ENCODE measurements at places on chromosomes 3 and 15.

- DNase-seq: no peak
- no peaks in the 10 kb centered on the region for H3K36me3 ChIP-seq
- no peak overlapping the region for H3K4me3 ChIP-seq
- peaks cover 19% of the 10 kb centered on the region for H3K27me3 ChIP-seq
These were observed 173.6 kb downstream of the UACA start for GRCh38 chr15:70589728-70590127.

GRCh38 chr3:195551381-195551978 is 8.4 kb upstream of the PPP1R2 start:
- no peaks in the 10 kb centered on the region for H3K36me3 ChIP-seq
- H3K4me1 ChIP-seq: peaks cover 18% of the 10 kb centered on the region
- DNase-seq: no peak
- no peaks in the 10 kb centered on the region for H3K27me3 ChIP-seq
- H3K27ac ChIP-seq: no peak overlapping the region

GRCh38 chr3:51681453-51681852 is 10.4 kb downstream of the TEX264 start:
- no peak for DNase-seq
- peaks cover 31% of the 10 kb centered on the region for H3K36me3 ChIP-seq
- H3K4me3 ChIP-seq: no peak overlapping the region
- H3K4me1 ChIP-seq: peaks cover 80% of the 10 kb centered on the region

GRCh38 chr3:15723624-15723884 is 74.2 kb downstream of the ANKRD28 start:
- no peaks in the 10 kb centered on the region for H3K27me3 ChIP-seq
- no peak overlapping the region for H3K27ac ChIP-seq
- peaks cover 42% of the 10 kb centered on the region for H3K36me3 ChIP-seq
- peaks cover 6% of the 10 kb centered on the region for H3K4me1 ChIP-seq

- H3K4me1 ChIP-seq: no peaks in the 10 kb centered on the region
- H3K4me3 ChIP-seq: no peak overlapping the region
- H3K27me3 ChIP-seq: no peaks in the 10 kb centered on the region
These were observed 86.2 kb downstream of the NPAP1 start for GRCh38 chr15:24761704-24762302.

GRCh38 chr3:188171682-188172467 is 17.9 kb downstream of the LPP start:
- H3K27me3 ChIP-seq: no peaks in the 10 kb centered on the region
- H3K4me1 ChIP-seq: peaks cover 7% of the 10 kb centered on the region
- H3K4me3 ChIP-seq: no peak overlapping the region

GRCh38 chr15:56959318-56959648 is 40.8 kb downstream of the TCF12 start:
- H3K27me3 ChIP-seq: no peaks in the 10 kb centered on the region
- no peak overlapping the region for H3K27ac ChIP-seq
- no peaks in the 10 kb centered on the region for H3K36me3 ChIP-seq
- peaks cover 8% of the 10 kb centered on the region for H3K4me1 ChIP-seq
- DNase-seq: no peak

DNA sequence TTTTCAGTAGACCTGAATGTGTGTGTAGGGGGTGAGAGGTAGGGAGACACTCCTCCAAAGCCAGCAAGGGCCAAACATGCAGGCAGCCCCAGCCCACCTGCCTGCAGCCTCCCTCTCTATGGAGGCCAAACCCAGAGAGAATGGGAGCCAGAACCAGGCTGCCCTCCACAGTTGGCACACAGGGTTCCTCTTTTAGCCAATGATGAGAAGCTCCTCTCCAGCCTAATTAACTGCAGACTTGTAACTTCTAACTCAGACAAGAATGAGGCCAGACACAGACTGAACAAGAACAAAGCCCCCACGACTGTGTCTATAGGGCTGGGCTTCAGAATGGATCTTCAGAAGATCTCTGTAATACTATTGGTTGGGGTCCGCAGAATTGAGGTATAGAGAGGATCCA is 12.3 kb upstream of the TLE3 start:
- H3K4me3 ChIP-seq: no peak overlapping the region
- DNase-seq: no peak
- H3K27me3 ChIP-seq: no peaks in the 10 kb centered on the region
- peaks cover 20% of the 10 kb centered on the region for H3K4me1 ChIP-seq
- no peaks in the 10 kb centered on the region for H3K36me3 ChIP-seq

DNA sequence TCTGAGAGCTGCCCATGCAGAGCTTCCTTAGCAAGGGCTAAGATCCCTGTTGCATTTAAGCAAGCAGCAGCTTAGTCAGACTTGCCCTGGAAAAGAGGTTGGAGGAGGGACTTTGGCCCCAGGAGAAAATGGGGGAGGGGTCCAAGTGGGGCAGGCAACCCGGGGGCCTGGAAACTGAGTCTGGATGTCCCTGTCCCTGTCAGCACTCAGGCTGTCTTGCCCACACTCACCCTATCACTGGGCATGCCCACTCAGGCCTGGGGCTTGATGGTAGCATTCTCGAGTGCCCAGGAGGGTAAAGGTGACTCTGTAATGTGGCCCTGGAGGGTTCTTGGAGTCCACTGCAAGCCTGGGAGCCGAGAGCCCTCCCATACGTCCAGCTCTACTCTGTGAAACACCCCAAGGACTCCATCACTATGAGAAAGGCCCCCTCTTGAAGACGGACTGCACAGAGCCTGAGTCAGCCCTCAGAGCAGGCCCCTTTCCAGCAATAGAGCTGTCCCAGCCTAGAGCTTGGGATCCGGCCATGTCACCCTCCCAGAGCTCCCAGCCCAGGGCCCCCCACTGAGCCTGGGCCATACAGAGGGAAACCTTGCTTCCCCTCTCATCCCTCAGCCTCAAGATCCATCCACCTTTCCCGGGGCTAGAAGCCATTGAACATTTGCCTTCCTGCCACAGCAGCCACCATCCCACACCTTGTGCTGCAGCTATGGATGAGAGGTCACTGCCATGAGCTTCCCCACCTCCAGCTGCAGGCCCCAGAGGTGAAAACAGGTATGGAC is 13.4 kb downstream of the MYL3 start:
- H3K36me3 ChIP-seq: no peaks in the 10 kb centered on the region
- H3K4me3 ChIP-seq: no peak overlapping the region
- H3K27me3 ChIP-seq: no peaks in the 10 kb centered on the region
- no peak for DNase-seq
- peaks cover 38% of the 10 kb centered on the region for H3K4me1 ChIP-seq
- no peak overlapping the region for H3K27ac ChIP-seq

DNA sequence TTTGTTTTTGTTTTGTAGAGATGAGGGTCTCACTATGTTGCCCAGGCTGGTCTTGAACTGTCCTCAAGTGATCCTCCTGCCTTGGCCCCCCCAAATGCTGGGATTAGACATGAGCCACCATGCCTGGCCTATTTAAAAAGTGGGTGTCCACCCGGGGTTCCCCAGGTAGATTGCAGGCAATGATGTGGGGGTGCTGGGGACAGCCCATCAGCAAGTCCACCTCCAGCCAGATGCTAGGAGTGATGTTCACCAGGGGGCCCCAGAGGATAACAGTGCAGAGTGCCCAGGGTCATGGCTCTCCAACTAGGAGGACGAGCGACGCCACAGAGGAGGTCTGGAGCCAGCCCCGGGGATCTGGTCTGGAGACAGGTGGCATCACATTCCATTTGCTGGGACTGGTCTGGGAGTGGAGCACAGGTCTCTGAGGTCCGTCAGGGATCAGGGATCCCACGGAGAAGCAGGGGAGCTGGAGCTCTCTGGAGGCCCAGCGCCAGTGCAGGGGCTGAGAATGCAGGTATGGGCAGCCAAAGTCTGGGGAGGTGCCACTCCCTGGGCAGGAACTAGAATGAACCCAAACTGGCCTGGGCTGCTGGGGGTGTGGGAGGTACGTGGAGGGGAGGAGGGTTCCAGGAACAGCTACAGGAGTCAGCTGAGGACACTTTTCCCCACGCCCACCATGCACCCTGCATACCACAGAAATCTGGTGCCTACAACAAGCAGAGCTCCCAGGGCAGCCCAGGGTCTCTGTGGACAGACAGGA is 51.2 kb upstream of the PCSK6 start:
- H3K36me3 ChIP-seq: no peaks in the 10 kb centered on the region
- H3K27ac ChIP-seq: no peak overlapping the region

DNA sequence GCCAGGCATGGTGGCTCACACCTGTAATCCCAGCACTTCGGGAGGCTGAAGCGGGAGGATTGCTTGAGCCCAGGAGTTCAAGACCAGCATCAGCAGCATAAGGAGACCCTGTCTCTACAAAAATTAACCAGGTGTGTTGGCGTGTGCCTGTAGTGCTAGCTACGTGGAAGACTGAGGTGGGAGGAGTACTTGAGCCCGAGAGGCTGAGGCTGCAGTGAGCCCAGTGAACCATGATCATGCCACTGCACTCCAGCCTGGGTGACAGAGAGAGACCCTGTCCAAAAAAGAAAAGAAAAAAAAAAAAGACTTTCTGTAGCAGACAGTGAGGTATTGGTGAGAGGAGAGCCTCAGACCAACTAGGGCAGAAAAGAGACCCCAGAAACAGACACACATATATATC is 263.8 kb downstream of the XXYLT1 start:
- H3K36me3 ChIP-seq: no peaks in the 10 kb centered on the region
- H3K27ac ChIP-seq: no peak overlapping the region
- H3K27me3 ChIP-seq: no peaks in the 10 kb centered on the region
- no peak overlapping the region for H3K4me3 ChIP-seq

DNA sequence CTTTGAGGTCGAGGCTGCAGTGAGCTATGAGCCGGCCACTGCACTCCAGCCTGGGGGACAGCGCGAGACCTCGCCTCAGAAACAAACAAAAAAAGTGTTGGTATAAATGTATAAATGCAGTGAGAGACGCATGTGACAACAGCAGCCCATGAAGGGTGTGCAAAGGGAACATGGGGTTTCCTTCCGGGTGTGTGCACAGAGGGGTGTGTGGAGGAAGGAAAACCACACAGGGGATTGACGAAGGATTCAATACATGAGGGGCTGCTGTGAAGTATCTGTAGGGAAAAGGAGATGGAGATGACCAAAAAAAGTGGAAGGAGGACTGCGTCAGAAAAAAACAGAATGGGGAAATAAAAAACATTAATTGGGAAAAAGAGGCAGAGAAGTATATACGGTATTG is 1.1 kb downstream of the MTFMT start:
- H3K4me3 ChIP-seq: peak overlapping the region; percentile 96
- no peaks in the 10 kb centered on the region for H3K27me3 ChIP-seq
- peaks cover 30% of the 10 kb centered on the region for H3K36me3 ChIP-seq
- H3K4me1 ChIP-seq: peaks cover 18% of the 10 kb centered on the region
- no peak for DNase-seq
- H3K27ac ChIP-seq: no peak overlapping the region

DNA sequence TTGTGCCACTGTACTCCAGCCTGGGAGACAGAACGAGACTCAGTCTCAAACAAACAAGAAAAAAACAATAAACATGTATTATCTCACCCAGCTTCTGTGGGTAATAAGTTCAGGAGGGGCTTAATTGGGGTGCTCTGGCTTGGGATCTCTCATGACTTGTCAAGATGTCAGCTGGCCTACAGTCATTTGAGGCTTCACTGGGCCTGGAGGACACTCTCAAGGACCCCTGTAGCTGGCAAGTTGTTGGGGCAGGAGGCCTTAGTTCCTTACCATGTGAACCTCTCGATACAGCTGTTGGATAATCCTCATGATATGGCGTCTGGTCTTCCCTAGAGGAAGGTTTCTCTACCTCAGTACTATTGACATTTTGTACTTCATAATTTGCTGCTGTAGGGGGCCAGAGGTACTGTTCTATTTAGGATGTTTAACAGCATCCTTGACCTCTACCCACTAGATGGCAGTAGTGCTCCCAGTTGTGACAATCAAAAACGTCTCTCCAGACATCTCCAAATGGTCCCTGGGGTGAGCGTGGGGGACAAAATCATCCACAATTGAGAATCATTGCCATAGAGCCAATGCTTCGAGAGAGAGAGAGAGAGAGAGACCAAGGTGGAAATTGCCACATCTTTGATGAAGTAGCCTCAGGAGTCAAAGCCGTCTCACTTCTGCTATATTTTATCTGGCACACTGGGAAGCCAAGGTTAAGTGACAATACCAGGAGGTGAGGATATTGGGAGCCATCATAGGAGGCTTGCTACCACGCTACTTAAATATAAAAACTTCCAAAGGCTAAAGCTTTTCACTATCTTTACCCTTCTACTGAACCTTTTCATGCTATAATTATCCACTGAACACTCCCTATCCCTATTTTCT is 23.9 kb upstream of the SLTM start:
- H3K4me1 ChIP-seq: peaks cover 10% of the 10 kb centered on the region
- no peaks in the 10 kb centered on the region for H3K27me3 ChIP-seq
- no peak overlapping the region for H3K4me3 ChIP-seq
- no peaks in the 10 kb centered on the region for H3K36me3 ChIP-seq
- no peak overlapping the region for H3K27ac ChIP-seq

DNA sequence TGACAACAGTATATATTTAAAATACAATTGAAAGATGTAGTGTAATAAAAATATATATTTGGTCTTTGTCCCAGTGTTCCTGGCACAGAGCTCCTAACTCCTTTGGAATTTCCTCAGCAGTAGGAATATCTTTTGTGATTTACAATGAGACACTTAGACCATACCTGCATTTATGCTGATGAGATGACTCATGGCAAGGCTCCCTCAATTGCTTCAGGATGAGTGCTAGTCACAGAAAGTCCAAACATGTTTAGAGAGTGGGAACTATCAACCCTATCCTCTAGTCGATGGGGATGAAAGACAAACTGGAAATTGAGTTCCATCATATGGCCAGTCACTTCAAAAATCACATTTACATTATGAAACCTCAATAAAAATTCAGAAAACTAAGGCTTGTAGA is 588.3 kb upstream of the LMCD1 start:
- no peak overlapping the region for H3K27ac ChIP-seq
- no peaks in the 10 kb centered on the region for H3K27me3 ChIP-seq
- H3K36me3 ChIP-seq: no peaks in the 10 kb centered on the region
- no peaks in the 10 kb centered on the region for H3K4me1 ChIP-seq
- H3K4me3 ChIP-seq: no peak overlapping the region

DNA sequence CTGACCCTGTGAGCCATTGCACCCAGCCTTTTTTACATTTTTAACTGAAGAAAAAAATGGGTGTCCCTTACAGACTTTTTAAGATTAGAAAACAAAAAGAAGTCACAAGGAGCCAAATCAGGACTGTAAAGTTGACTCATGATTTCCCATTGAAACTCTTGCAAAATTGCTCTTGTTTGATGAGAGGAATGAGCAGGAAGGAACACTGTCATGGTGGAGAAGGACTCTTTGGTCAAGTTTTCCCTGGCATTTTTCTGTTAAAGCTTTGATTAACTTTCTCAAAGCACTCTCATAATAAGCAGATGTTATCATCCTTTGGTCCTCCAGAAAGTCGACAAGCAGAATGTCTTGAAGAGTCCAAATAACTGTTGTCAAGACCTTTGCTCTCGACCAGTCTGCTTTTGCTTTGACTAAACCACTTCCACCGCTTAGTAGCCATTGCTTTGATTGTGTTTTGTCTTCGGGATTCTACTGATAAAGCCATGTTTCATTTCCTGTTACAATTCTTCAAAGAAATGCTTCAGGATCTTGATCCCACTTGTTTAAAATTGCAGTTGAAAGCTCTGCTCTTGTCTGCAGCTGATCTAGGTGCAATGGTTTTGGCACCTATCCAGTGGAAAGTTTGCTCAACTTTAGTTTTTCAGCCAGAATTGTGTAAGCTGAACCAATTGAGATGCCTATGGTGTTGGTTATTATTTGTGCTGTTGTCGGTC is 369.4 kb downstream of the MAGI1 start:
- no peak overlapping the region for H3K27ac ChIP-seq
- H3K27me3 ChIP-seq: no peaks in the 10 kb centered on the region
- DNase-seq: no peak
- H3K4me1 ChIP-seq: peaks cover 3% of the 10 kb centered on the region
- no peaks in the 10 kb centered on the region for H3K36me3 ChIP-seq

GRCh38 chr3:14789640-14790285 is 29.0 kb upstream of the FGD5 start:
- H3K27ac ChIP-seq: no peak overlapping the region
- H3K36me3 ChIP-seq: no peaks in the 10 kb centered on the region
- H3K4me1 ChIP-seq: no peaks in the 10 kb centered on the region
- H3K4me3 ChIP-seq: no peak overlapping the region
- DNase-seq: peak; percentile 26
- H3K27me3 ChIP-seq: peaks cover 16% of the 10 kb centered on the region

Measured in suprapubic skin (tissue), 4 donors.